ENCODE measurements at places on chromosomes 11 and 22.

GRCh38 chr11:134034496-134035381, 34.1 kb upstream of the JAM3 start:
- no peak for DNase-seq

- no peak for DNase-seq
Measured at GRCh38 chr22:48949375-48950149, 878.1 kb downstream of the BRD1 start.

DNA sequence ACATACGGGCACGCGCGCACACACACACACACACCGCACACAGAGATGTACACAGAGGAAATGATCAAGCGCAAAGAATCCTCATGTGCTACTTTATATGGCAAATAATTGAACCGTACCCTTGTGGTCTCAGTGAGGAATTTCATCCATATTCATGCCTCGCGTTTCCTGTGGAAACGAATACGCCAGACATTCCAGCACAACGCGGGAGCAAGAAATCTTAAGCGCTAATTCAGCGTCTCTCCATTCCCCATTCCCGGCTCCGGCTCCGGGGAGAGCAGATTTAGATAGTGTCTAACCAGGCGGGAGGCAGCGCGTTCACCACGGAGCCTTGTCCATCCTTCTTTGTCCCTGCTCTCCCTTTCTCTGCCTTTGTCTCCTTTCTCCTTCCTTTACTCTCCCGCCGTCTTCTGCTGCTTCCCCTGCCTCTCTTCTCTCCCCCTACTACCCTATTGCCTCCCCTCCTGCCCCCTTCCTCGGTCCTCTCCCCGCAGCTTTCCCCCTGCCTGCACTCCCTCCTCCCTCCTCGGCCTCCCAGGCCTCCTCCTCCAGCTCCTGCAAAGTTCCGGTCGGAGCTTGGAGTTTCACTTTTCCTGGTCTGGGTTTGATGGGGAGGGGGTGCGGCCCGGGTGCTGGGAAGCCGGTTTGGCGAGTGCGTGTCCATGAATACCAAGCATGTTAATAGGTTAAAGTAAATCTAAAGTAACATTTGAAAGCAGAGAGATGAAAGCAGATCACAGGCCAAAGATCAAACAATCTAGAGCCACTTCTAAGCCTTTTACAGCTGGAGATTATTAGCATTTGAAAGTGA, 579.3 kb downstream of the BUD13 start:
- peak; percentile 45 for DNase-seq

GRCh38 chr11:29527391-29527936, 489.4 kb downstream of the KCNA4 start:
- no peak for DNase-seq

DNA sequence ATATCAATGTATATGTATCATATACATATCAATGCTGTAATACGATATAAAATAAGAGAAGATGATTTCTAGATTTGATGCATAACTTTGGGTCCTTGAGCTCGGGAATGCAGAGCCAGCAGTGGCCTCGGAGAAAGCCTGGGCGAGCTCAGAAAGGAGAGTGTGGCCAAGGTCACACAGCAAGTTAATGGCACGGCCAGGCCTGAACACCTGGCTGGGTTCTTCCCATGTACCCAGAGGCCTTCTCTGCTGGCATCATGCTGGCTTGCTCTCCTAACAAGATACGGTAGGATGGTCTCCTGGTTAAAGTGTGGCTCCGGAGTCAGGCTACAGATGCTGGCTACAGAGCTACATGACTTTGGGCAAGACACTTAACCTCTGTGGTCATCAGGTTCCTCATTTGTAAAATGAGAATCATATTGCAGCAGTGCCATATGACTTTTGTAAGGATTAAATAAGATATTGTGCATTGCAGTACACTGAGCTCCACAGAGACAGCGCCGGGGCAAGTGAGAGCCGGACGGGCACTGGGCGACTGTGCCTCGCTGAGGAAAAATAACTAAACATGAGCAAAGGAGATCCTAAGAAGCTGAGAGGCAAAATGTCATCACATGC, 29.9 kb downstream of the TPST2 start:
- no peak for DNase-seq

- DNase-seq = no peak
Measured at GRCh38 chr11:16846305-16846704, 107.9 kb downstream of the C11orf58 start.

- DNase-seq = no peak
Measured at GRCh38 chr11:70734379-70734778, 336.1 kb downstream of the CTTN start.

GRCh38 chr11:73218830-73219215, 742 bp downstream of the P2RY2 start:
- DNase-seq = no peak

All from endothelial cell (in vitro differentiated cells).